GM12878 (cell line): ENCODE measurements at places on chromosomes 6 and 20.

- DNase-seq = no peak
These were observed 323.1 kb downstream of the HDGFL1 start for GRCh38 chr6:22892452-22892851.

- DNase-seq = no peak
These were observed 54.9 kb upstream of the NT5E start for GRCh38 chr6:85394853-85395538.

- DNase-seq = peak; percentile 44
These were observed 60.2 kb downstream of the LRRC1 start for GRCh38 chr6:53854843-53855567.

- DNase-seq = no peak
These were observed 358.2 kb upstream of the ID4 start for GRCh38 chr6:19478992-19479391.

DNA sequence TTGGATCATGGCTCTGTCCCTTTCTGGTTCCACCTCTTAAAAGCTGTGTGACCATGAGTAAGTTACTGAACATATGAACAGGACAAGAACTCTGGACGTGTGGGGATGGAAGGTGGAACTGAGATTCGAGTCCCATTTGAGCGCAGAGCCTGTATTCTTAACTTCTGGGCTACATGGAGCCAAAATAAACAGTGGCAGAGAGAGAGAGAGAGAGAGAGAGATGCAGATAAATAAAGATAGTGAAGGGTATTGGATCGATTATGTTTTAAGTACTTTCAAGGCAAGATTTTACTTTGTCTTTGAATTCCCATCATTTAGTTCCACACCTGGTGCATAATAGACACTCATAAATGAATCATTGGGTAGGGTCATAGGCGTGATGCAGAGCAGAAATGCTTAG is 39.7 kb downstream of the SLC35D3 start:
- DNase-seq = no peak

DNA sequence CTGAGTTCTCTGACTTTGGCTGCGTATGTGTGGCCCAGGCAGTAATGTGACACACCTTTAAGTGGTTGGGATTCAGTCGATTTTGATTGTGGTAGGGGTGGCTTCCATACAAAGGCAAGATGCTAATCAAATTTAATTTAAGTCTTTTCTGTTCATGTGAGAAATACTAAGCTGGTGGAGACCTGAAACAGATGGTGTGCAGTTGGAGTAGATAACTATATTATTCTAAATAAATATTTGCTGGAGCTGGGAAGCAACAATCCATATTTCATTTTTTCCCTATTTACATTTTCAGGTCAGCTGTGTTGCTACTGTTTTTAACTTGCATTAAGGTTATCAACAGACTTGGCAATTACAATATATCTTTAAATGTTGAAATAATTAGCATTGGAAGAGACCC is 67.4 kb upstream of the C20orf144 start:
- no peak for DNase-seq

DNA sequence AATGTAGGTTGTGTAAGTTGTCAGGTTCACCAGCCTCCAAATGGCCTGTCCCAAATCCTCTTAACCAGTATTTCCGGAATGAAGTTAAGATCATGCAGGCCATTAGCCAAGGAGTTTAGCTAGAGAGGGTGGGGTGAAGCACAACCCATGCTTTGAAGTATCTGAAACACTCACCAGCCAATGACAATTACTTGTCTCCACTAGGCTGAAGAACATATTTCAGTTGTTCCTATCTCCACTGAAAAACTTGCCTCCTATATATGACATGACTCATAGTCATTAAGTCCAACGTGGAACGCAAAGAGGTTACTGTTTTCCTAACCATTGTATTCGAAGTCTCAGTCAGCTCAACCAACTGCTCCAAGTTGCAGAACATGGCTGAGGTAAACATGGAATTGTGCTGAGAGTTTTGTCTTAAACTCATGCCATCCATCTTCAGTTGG is 37.4 kb upstream of the TNFAIP3 start:
- no peak for DNase-seq

- DNase-seq = no peak
These were observed 106.5 kb downstream of the MMS22L start for GRCh38 chr6:97176468-97176867.

- no peak for DNase-seq
These were observed 25.1 kb upstream of the PNPLA1 start for GRCh38 chr6:36244641-36245280.

DNA sequence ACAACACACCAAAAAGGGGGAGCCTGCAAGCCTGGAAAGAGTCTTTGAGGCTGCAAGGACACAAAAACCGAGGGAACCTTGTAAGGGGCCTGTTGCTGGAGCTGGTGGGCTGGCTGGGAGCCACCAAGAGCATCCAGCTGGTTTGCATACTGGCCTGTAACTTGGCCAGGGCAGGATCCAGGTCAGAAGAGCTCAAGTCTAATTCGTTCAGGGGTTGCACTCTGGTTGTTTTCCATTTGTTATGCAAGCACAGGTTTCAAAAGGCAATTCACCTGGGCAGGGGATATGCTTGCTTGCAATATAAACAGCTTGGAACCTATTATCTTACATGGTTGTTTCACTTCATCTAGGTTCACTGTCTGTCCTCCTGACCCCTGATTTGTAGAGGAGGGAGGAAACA is 98.3 kb upstream of the GCM1 start:
- no peak for DNase-seq

GRCh38 chr6:6722195-6722594 is 133.7 kb downstream of the LY86 start:
- no peak for DNase-seq

GRCh38 chr6:70860045-70860444 is 96.8 kb downstream of the B3GAT2 start:
- DNase-seq = no peak

- no peak for DNase-seq
These were observed 520.4 kb downstream of the TFAP2B start for GRCh38 chr6:51339108-51339507.

- DNase-seq = no peak
These were observed 25.8 kb downstream of the PTCHD4 start for GRCh38 chr6:48085131-48085741.

GRCh38 chr20:33843854-33844253 is 32.7 kb downstream of the CHMP4B start:
- DNase-seq = no peak

DNA sequence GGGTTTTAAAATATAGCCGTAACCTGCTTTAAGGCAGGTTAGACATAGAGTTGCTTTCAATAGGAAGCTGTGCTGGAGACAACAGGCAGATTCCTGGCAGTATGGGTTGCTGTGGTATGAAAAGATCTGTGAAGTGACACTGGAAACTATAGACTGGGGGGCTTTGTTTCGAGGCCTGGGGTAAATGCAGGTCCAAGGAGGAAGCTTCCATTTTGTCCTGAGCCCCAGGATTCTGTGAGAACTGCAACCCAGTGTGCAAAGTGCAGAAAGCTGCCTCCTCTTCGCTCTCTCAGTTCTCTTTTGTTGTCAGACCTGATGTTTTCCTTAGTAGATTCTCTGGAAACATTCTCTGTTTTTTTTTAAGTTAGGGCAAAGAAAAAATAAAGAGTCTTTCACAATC is 86.9 kb downstream of the LYRM4 start:
- DNase-seq = no peak

- no peak for DNase-seq
These were observed 38.8 kb downstream of the SLC22A1 start for GRCh38 chr6:160160450-160160849.

DNA sequence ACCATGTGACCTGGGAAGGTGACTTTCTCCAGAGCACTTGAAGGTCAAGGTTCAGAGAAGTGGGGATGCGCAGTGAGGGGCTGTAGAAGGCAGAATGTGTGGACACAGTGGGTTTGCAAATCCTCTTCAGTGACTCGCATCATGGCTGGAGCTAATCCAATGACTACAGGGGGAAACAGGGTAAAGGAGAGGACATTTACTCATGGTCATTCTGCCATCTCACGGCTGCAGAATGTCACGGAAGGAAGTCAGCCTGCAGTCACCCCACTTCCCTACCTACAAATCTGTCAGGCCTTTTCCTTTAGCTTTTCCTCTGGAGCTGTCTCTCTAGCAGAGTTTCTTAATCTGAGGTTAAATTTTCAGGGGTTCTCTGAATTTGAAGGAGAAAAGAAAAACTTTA is 337.6 kb downstream of the CDC5L start:
- no peak for DNase-seq

- no peak for DNase-seq
These were observed 9.0 kb downstream of the EXOC2 start for GRCh38 chr6:683742-684440.

DNA sequence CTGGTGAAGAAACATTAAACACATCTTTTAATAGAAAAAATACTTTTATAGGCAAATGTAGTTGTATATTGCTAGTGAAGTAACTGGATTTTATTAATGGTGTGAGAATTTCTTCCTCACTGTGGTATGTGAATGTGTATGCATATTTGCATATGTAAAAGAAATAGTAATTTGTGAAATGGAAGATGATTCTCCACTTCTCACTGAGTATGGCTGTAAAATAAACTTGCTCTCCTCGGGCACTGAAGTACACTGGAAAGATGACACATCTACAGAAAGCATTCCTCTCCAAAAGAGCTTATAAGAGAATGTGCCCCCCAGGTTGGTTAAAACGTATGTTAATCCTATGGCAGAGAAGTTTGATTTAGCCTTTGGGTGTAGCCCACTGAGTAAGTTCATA is 155.5 kb downstream of the LPA start:
- DNase-seq = no peak

- no peak for DNase-seq
These were observed 62.4 kb downstream of the FAM229B start for GRCh38 chr6:112149719-112150263.

DNA sequence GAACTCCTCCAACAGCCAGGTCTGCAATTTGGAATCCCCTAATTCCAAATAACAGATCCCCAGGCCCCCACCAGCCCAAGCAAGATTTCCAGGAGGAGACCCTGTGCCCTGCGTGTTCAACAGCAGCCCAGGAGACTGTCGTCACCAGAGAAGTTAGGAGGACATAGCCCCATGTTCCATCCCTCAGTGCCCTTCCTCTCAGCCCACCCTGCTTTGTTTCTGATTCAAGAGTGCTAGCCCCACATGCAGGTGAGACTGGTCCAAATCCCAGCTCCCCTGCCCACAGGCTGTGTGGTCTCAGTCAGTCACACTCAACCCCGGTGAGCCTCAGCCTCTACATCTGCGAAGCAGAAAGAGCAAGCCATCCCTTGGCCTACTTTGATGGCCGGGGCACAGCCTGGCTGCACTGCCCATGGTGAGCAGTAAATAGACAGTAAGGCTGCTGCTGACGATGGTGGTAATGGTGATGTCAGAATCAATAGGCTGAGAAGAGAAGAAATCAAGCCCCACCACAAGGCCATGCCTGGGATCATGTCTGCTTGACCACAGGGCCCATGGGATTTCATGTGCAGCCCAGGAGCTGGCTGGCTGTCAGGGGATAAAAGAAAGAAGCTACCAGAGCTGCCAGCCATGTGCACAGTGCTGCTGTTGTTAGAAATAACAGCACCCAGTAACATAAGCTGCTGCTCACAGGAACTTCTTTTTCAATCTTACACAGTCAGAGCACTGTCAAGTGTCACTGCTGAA is 51.5 kb upstream of the NXT1 start:
- DNase-seq = no peak

DNA sequence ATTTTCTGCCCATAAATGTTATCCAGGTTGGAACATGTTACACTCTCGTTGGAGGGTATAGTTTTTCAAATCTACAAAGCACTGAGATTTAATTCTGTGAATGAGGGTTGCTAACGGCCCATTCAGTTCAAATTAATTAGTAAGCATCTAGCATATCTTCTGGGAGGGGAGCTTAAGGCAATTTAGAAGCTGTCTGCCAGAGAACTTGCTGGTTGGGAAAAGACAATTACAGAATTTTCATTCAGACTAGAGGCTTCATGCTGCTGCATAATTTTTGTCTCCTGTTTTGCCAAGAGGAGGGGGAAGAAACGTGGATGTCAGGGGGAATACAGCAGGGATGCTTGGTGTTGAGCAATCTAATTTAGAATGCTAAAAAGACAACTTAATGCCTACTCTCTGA is 268.3 kb upstream of the FAM83B start:
- DNase-seq = no peak

- no peak for DNase-seq
These were observed 170.8 kb downstream of the MRPL14 start for GRCh38 chr6:43956478-43956877.

- DNase-seq = no peak
These were observed 203.9 kb upstream of the MARCKS start for GRCh38 chr6:113653275-113653674.

DNA sequence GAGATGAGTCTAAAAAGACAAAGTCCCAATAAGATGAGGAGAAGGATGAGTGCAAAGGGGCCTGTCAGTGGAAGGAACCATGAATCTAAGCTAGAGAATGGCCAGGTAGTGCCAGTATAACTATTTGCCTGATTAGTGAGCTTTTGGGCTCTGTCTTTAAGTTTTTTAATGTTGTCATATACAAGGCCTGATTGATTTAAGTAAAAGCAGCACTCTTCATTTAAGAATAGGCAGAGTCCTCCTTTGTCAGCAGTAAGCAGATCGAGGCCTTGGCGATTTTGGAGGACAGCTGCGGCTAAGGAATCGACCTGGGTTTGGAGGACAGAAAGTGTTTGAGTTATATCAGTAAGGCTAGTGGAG is 753.4 kb upstream of the ADGRB3 start:
- no peak for DNase-seq

- DNase-seq = no peak
These were observed 270.5 kb downstream of the BMP2 start for GRCh38 chr20:7038029-7038428.

GRCh38 chr6:120735641-120736040 is 598.6 kb downstream of the TBC1D32 start:
- DNase-seq = no peak

DNA sequence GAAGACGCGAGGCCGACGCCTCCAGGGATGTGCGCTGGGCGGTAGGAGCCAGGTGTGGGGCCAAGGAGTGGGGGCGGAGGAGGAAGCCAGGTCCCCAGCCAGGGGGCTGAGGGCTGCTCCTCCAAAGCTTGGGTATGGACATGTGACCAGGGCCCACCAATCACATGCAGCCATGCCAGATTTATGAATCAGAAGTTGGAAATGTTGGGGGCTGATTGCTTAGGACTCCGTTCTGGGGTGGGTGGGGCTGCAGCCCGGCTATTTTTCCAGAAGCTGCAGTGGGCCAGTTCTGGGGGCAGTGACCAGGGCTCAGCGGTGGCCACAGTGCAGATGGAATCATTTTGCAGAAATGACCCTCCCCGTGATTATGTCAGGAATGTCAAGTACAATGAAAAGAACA is 96.0 kb downstream of the CEBPB start:
- no peak for DNase-seq

- no peak for DNase-seq
These were observed 51.0 kb upstream of the C20orf144 start for GRCh38 chr20:33611106-33611505.

DNA sequence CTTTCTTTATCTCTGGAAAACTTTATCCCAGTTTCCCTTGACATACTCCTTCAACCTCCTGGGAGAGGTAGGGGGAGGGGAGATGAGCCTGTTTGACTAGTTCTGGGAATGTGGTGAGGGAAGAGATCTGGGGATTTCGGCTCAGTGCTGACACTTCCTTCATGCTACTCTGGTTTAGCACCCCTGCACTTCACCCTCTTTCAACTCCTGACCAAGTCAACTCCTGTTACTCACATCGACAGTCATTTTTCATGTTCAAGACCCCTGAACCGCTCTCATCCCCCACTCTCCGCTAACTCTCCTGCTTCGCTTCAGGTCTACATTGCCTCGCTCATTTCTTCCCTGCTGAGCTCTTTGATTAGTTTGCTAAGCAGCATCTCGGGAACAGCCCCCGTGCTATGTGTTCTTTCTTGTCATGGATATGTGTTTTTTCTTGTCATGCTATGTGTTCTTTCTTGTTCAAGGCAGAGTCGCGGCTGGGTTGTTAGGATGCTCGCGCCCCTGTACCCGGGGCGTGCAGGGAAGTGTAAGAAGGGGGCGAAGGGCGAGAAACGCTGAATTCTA is 16.6 kb upstream of the TRIM27 start:
- peak; percentile 37 for DNase-seq
